Bone marrow (tissue), 2 donors: ENCODE measurements at places on chromosomes 16 and 17.

GRCh38 chr16:27701381-27701780 lies 151.4 kb downstream of the KATNIP start:
- DNase-seq, result no peak

GRCh38 chr17:44191941-44192496 lies 5.2 kb downstream of the TMUB2 start:
- no peak for DNase-seq

GRCh38 chr17:32266051-32266388 lies 388 bp downstream of the RHBDL3 start:
- no peak for DNase-seq

DNA sequence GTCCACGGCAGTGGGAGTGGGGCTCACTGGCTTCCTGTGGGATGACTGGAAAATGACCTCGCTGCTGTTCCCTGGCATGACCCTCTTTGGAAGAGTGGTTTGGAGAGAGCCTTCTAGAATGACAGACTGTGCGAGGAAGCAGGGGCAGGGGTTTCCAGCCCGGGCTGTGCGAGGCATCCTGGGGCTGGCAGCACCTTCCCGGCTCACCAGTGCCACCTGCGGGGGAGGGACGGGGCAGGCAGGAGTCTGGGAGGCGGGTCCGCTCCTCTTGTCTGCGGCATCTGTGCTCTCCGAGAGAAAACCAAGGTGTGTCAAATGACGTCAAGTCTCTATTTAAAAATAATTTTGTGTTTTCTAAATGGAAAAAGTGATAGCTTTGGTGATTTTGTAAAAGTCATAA lies 7.8 kb upstream of the RNF213 start:
- DNase-seq, result peak; percentile 49

DNA sequence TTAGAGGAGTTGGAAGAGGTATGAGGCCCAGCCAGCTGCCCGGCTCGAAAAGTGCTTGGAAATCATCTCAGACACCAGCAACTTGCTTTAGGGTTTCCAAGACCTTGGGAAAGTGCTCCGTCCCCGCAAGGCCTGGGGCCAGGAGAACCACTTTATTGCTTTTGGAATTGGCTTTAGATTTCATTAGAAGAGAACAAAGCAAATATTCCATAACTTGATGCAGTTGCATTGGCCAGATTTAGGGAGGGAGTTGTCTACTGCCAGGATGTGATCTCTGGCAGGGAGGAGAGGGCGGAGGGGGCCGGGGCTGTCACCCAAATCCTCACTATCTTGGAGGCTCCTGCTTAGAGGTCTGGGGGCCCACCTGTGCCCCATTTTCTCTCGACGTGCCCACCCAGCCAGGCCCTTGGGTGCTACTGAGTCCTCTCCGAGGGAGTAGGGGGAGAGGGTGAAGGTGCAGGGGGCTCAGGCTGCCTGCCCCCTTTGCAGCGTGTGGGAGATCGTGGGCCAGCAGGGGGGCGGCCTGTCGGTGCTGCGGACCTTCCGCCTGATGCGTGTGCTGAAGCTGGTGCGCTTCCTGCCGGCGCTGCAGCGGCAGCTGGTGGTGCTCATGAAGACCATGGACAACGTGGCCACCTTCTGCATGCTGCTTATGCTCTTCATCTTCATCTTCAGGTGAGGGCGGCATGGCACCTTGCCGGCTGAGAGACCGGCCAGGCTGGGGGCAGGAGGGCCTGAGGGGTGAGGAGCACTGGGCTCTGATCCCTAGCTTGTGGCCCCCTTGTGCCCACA lies 30.6 kb downstream of the CACNA1G start:
- no peak for DNase-seq

DNA sequence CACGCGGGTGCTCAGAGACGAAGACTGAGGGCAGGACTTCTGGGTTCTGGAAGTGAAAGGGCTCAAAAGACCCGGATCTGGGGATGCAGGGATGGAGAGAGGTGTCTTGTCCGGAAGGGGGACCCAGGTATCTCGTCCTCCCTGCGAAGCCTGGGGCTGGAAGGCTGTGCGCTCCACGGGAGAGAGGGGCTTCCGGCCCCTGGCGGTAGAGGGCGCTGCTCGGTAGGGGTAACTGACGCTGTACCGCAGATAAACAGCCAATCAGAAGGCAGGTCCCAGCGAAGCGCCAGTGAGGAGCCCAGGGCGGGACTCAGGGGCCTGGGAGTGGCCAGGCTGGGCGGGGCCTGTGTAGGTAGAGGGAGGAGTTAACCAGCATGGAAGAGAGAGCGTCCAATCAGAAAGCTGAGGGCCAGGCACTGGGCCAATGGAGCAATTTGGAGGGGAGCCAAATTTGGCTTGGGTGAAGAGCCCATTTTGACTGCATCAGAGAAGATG lies 804 bp downstream of the TGFB1I1 start:
- no peak for DNase-seq

GRCh38 chr17:49436174-49436573 lies 21.5 kb upstream of the PHB1 start:
- DNase-seq, result no peak

DNA sequence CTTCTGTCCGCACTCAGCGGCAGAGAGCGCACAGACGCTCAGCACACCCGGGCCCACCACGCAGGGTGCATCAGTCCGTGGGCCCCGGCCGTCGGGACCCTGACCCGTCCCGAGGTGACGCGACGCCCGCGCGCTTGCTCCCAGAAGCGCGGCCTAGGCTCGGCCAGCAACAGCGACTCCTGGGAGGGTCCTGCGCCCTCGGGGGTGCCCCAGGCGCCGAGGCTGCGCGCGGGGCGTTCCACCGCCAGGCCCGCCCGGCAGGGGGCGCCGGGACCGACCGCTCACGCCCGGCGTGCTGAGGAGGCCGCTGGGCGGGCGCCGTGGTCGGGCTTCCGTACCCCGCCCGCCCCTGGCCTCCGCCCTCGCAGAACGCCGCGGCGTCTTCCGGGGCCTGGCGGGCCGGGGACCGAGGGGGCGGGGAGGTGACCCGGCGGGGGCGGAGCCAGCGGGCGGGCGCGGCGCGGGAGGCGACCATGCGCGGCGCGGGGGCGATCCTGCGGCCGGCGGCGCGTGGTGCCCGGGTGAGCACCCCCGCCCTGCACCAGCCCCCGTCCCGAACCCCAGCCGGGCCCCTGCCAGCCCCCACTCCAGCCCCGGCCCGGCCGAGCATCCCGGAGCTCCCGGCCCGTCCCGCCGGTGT lies at the start of gene CISD3:
Gene CISD3 (plus strand): TSS at position 456 of the 640 bp plus-strand sequence. CDS start 18 bp downstream, at position 474.
- DNase-seq, result peak; percentile 81

- no peak for DNase-seq
Measured at GRCh38 chr16:15640966-15641365, 2.0 kb downstream of the MARF1 start.

DNA sequence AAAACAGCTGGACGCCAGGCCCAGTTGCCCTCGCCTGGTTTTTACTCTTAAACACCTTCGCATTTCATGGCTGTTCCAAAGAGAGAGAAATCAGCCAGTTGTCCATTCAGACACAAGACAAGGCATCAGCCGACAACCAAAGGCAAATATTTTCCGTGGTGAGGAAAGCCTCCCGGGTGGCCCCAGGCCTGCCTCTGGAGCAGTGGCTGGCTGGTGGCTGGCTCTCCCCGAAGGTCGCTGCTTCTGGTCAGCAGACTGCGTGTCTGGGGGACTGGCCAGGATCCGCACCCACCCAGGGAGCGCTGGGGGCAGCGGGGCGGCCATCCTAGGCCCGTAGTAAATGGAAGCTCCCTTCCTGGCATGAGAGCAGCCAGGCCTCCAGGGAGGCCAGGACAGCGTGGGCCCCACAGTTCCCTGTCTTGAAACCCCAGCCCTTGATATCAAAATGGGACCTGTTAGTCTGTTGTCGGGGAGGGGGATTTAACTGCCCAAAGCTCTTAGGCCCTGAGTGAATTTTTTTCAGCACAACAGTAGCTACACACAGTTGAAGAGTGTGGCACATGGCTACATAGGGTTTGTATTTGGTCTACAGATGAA lies 57.7 kb downstream of the SREBF1 start:
- DNase-seq, result no peak

DNA sequence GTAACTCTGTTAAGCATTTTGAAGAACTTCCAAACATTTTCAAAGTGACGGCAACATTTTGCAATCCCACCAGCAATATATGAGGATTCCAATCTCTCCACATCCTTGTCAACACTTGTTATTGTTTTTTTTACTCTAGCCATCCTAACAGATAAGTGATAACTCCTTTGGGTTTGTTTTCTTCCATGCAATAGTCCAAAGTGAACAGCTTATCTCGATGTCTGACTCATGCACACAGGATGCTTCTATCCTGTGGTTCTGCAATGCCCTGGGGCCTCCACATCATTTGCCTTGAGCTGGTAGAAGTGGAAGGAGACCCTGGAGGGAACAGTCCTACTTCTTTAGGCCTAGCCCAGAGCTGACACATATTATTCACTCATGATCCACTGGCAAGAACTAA lies 13.0 kb downstream of the TLE7 start:
- no peak for DNase-seq

- no peak for DNase-seq
Measured at GRCh38 chr17:64009571-64010402, 10.6 kb downstream of the ICAM2 start.

DNA sequence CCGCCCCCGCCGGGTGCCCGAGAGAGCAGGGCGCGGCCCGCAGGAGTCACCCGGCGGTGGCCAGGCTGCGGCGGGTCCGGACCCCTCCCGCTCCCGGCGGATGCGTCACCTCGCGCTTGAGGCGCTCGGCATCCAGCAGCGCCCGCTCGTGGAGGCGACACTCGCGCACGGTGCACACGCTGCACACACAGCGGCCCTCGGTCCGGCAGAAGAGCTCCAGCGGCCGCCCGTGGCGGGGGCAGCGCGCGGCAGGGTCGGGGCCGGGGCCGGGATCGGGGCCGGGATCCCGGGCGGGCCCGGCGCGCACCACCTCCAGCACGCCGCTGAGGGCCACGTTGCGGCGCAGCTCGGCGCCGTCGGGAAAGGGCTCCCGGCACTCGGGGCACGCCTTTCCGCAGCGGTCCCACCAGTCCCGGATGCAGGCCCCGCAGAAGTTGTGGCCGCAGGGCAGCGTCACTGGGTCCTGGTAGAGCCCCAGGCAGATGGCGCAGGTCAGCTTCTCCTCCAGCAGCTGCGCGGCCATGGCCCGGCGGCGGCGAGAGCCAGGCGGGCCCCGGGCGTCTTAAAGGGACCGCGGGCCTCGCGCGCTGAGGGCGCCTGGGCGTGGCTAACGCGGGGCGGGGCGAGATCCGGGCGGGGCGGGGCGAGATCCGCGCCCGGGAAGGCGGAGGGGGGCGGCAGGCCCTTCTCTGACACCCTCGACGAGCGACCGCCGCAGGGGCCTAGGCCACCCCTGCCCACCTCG lies at the start of gene TRIM65:
Gene TRIM65 (minus strand): TSS at position 537 of the 745 bp plus-strand sequence. CDS start 14 bp downstream, at position 523.
- peak; percentile 41 for DNase-seq

GRCh38 chr16:3465911-3466584 lies 22.6 kb downstream of the NAA60 start:
- no peak for DNase-seq

DNA sequence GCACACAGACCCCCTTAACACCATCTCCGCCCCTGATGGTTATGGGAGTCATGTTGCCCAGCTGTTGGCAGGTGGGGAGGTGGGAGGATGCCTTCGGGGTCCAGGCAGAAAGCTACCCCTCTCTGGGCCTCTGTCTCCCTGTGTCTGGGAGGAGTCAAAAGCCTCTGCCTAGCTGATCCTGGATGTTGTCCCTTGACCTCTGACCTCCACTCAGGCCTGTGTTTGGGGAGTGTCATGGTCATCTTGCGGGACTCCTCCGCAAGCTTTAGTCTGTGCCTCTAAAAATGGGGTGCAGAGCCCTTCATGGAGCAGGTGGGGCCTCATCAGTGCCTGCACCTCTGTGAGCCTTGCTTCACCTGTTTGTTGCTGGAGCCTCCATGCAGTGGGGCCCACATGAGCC lies 3.8 kb downstream of the LLGL1 start:
- no peak for DNase-seq

GRCh38 chr17:30927756-30928155 lies 6.0 kb downstream of the ADAP2 start:
- no peak for DNase-seq

DNA sequence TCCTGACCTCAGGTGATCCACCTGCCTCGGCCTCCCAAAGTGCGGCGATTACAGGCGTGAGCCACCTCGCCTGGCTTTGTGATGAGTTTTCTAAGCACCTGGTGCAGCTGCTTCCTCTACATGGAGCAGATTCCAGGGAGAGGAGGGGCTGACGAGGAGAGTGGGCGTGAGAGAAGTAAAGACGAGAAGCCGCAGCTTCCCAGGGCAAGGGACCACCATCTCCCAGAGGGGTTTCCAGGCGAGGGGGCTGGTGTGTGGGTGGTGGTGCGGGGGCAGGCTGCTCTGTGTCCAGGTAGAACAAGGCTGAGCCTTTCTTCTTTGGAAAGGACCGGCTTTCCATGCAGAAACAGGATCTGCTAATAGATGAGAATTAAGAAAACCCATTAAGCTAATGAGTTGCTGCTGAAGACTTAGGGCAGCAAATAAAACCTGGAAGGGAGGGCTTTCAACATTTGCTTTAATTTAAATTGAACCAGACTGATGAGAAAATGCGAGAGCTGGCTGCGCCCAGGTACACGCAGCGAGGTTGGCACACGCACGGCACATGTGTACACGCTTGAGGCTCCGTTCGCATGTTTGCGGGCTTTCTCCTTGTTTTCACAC lies 236.7 kb downstream of the RBFOX3 start:
- DNase-seq, result no peak

DNA sequence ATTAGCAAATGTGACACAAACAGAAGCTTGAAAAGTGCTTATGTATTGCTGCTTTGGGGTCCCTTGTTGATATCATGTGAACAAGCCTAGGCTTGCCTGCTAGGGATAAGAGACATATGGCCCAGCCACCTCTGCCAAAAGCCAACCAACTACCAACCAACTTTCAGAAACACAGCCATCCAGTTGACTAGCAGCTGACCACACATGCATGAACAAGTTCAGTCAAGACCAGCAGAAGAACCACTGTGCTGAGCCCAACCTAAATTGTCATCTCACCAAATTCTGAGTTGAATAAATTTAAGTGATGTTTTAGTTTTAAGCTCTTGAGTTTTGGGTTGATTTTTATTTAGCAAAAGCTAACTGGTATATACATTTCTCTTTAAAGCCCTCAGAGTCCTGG lies 3.5 kb downstream of the ERN2 start:
- DNase-seq, result no peak

DNA sequence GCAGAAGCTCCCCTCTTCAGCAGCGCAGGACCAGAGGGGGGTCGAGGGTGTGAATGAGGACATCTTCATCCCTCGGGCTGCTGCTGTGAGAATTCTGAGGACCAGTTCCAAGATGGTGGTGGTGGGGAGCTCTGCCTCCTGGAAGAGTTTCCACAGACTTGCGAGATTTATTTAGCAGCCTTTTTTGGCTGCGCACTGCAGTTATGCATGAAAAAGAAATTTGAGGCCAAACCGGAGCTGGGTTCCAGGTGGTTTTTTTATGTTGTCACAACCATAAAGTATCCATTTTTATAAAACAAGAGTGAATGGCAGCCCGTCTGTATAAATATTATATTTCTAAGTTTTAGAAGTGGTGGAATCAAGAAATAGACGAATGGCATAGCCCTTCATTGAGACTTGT lies 76.9 kb upstream of the CLEC18A start:
- DNase-seq, result no peak

GRCh38 chr17:42117397-42118125 lies 3.6 kb downstream of the KAT2A start:
- DNase-seq, result no peak
